ENCODE measurements at places on chromosomes 13 and 19.

GRCh38 chr19:5394551-5395505, 54.2 kb upstream of the PTPRS start:
- no peak for DNase-seq

GRCh38 chr13:21530656-21531055, 71.6 kb upstream of the ZDHHC20 start:
- DNase-seq: no peak

DNA sequence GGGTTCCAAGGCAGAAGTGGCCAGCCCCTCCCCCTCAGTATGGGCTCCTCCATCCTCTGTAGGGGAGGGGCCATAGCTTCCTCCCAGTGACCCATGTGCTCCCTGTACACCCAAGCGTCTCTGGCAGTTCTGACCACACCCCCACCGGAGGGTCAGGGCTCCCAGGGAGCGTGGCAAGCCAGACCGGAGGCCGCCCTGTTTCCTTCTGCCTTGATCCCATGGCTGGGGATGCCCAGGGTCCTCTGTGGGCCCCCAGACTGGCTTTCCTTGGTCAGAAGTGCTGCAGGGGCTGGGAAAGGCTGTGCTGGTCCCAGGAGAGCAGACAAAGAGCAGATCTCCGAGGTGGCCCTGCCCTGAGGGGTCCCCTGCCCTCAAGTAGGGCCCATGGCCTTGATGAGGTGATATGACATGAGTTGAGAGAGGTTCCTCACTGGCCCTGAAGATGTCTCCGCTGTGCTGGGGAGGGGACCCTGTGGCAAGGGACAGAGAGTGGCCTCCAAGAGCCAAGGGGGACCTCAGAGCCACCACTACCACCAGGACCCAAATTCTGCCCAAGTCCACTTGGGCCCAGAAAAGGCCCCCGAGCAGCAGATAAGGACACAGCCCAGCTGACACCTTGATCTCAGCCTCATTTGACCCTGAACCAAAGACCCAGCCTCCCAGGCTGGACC, 7.8 kb upstream of the F2RL3 start:
- DNase-seq: no peak

DNA sequence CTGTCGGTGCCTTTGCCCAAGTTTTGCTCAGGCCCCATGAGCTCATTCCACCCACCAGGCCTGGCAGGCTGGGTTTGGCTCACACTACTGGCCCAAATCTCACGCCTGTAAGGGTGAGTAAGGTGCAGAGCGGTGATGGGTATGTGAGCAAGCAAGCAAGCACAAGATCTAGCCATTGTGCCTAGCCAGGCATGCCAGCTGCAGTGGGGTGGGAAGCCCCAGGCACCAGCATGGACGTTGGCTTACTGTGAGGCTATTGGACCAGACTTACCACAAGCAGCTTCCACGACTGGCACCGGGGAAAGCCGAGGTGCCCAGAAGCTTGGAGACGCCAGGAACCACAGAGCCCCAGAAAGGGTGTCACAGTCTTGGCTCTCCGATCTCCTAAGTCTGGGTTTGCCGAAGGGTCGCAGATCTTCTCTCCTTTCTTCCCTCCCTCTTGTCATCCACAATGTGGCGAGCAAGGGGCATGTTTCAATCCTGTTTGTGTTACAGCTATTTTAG, 2659.4 kb upstream of the PCDH20 start:
- no peak for DNase-seq

DNA sequence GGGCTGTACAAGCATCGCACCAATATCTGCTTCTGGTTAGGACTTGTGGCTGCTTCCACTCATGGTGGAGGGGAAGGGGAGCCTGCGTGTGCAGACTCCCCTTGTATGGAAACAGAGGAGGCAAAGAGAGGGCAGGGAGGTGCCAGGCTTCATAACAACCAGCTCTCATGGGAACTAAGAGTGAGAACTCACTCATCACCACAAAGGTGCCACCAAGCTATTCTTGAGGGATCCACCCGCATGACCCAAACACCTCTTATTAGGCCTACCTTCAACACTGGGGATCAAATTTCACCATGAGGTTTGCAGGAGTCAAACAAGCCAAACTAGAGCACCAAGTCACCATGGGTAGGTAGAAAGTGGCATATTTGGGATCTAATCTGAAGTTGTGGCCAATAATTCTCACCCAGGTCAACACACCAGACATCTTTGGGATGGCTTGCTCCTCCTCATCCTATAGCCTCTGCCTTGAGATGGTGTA, 46.4 kb downstream of the RUBCNL start:
- no peak for DNase-seq

- DNase-seq: no peak
These were observed 93.4 kb upstream of the MCF2L start for GRCh38 chr13:112875627-112876026.

DNA sequence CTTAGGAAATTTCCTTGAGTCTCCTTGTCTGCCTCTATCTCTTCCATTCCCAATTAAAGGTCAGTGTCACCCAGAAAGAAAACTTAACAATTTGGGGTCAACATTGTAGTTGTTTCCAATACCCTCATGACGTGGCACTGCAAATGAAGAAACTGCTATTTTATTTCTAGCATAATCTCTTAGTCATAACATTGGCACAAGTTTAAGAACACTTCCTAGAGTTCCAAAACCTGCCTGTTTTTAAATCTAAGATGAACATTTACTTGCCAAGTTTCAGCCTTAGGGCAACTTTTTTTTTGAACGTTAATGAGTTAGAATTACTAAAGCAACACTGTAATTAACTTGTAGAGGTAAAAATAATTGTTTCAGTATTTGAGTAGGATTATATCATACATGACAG, 108.0 kb downstream of the LMO7 start:
- DNase-seq: no peak

DNA sequence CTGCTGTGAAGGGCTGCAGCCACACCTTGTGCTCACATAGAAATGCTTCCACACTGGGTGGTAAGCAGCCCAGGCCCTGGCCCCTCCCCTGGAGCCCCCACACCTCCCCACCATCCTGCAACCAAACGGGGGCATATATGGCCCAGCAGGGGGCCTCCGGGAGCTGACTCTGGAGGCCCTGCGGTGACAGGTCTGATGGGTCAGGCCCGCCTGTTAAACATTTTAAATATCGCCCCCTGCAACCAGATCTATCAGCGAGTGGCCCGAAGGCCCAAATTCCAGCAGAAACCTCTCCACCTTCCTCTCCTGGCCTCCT, 48.0 kb upstream of the KATNAL1 start:
- DNase-seq: no peak

GRCh38 chr19:30206187-30206586, 166.0 kb upstream of the ZNF536 start:
- no peak for DNase-seq

DNA sequence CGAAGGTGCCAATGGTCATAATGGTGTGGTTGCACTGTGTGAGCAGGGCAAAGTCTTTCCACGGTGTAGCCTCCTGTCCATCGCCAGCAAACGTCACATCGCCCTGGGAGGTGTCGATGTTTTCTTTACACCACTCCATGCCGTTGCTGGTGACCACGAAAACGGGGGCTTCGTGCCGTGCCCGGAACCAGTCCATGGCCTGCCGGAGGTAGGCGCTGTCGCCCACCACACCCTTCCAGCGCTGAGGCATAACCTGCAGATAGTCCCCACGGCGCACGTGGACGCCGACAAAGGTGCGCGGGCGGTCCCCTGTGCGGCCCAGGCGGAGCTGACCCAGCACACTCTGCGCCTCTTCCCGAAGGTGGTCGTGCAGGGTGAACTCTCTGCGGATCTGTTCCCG, 2.1 kb downstream of the FUT1 start:
- DNase-seq: no peak

GRCh38 chr13:99041788-99042187, 63.9 kb upstream of the DOCK9 start:
- no peak for DNase-seq

GRCh38 chr19:7360393-7360984, 11.8 kb downstream of the ARHGEF18 start:
- DNase-seq: peak; percentile 47

GRCh38 chr13:94712812-94713560, 641 bp upstream of the SOX21 start:
- DNase-seq: peak; percentile 65

GRCh38 chr13:113888701-113889330, 24.9 kb upstream of the GAS6 start:
- no peak for DNase-seq

- no peak for DNase-seq
These were observed 50.8 kb downstream of the GPALPP1 start for GRCh38 chr13:45040173-45040572.

- peak; percentile 28 for DNase-seq
These were observed 126.5 kb downstream of the NALCN start for GRCh38 chr13:101289764-101290163.

- DNase-seq: no peak
These were observed 437.6 kb upstream of the ARGLU1 start for GRCh38 chr13:107005577-107005976.

GRCh38 chr19:14021474-14021873, 6.5 kb upstream of the RLN3 start:
- DNase-seq: no peak

GRCh38 chr19:19594381-19594780, 24.1 kb downstream of the PBX4 start:
- DNase-seq: no peak

- no peak for DNase-seq
These were observed 432.5 kb downstream of the FGF9 start for GRCh38 chr13:22103046-22104027.

DNA sequence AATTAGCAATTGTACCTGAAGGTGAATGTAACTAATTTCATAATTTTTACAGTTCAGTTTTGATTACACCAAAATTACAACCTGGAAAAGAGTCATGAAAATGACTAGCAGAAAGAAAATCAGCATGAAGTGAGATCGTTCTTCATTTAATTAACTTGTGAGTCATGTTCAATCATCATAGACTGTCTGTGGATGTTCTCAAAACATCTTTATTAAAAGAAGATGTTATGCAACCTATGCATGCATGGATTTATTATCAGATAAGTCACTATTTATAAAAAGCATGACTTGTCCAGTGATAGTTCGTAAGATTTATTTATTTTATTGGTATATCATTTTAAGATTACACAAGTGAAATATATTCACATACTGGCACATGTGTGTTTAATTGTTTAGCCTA, 245.9 kb downstream of the ITGBL1 start:
- DNase-seq: no peak

- DNase-seq: no peak
These were observed 27.7 kb upstream of the NFIC start for GRCh38 chr19:3338541-3339181.

- no peak for DNase-seq
These were observed 115.8 kb downstream of the CCNA1 start for GRCh38 chr13:36548129-36548528.

GRCh38 chr13:93984876-93985275, 494.6 kb downstream of the DCT start:
- DNase-seq: no peak
